ENCODE measurements at places on chromosomes 2 and 18. TPM values are rescaled to one million over a fixed set of nuclear protein-coding genes. Genes with fewer than 3 reads are reported as not detected.

ACVR1C gene
- 1.2 TPM for total RNA-seq

CD207 gene
- not detected for total RNA-seq

LYPD6B gene
- total RNA-seq = 0.10 TPM

SERPINB3 gene
- 0.07 TPM for total RNA-seq

CYP27C1 gene
- total RNA-seq = under 0.01 TPM

ERICH2 gene
- 0.76 TPM for total RNA-seq

PHLPP1 gene
- total RNA-seq = 5.8 TPM

LMAN2L gene
- 32.5 TPM for total RNA-seq

TUBA4A gene
- 17.9 TPM for total RNA-seq

PROM2 gene
- 0.20 TPM for total RNA-seq

CHRND gene
- total RNA-seq = not detected

ACMSD gene
- total RNA-seq = not detected

DES gene
- 3.0 TPM for total RNA-seq

MALL gene
- 48.5 TPM for total RNA-seq

REG3A gene
- total RNA-seq = not detected

ALPI gene
- not detected for total RNA-seq

TCF23 gene
- total RNA-seq = not detected

XRCC5 gene
- 180 TPM for total RNA-seq

FOXD4L1 gene
- 0.13 TPM for total RNA-seq

NEMP2 gene
- 3.7 TPM for total RNA-seq

TMEM37 gene
- not detected for total RNA-seq

RAX gene
- total RNA-seq = not detected

AQP12B gene
- total RNA-seq = not detected
